Sciatic nerve (tissue), 2 donors: ENCODE measurements at places on chromosomes 5 and 9.

GRCh38 chr5:165631235-165631634 lies 2125.8 kb downstream of the MAT2B start:
- DNase-seq, result no peak

DNA sequence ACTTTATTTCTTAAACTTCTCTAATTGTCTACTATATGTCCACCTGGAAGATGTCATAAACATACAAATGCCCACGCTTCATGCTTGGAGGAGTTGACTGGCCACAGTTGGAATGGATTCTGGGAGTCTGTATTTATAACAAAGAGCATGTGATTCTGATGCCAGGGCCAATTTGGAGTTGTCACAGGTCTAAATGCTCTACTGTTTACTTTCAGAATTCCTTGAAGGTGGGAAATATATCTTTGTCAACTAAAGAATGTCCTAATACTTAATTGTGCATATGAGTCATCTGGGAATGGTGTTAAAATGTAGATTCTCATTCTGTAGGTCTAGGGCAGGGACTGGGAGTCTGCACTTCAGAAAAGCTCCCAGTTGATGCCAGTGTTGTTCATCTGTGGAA lies 196.1 kb downstream of the ANXA1 start:
- DNase-seq, result no peak

GRCh38 chr5:164500856-164501255 lies 995.4 kb downstream of the MAT2B start:
- DNase-seq, result no peak

DNA sequence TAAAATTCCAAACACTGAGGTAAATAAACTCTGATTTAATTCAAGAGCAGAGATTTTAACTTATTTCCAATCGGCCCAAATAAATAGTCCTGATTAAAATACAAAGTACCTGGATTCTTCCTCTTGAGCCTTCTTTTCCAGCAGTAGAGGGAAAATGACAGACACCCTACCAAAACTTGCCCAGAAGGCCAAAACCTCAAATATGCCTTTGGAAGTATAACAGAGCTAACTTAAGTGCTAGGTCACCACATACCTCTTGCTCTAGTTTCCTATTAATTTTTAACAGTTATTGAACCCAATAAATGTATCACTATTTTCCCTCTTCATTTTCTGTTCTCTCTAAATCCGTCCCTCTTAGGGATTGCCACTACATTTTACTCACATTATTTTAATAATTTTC lies 1.4 kb downstream of the BAAT start:
- no peak for DNase-seq

DNA sequence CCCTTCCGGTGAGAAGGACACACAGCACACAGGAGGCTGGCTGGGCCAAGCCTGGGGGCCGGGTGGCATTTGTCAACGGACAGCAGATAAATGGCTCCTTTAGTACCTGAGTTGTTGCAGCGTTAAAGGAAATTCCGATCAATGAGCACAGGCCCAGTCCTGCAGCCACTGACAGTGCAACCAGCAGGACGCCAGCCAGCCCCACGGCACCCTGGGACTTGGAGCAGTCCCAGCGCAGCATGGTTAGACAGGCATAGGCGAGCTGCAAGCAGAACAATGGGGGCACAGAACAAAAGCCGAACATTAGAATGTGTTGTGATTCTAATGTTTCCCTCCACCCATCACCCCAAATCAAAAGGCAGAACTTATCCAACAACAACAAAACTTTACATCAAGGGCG lies 39.3 kb downstream of the PTCH1 start:
- DNase-seq, result no peak

GRCh38 chr5:56159521-56159947 lies 73.6 kb downstream of the ANKRD55 start:
- DNase-seq, result no peak

DNA sequence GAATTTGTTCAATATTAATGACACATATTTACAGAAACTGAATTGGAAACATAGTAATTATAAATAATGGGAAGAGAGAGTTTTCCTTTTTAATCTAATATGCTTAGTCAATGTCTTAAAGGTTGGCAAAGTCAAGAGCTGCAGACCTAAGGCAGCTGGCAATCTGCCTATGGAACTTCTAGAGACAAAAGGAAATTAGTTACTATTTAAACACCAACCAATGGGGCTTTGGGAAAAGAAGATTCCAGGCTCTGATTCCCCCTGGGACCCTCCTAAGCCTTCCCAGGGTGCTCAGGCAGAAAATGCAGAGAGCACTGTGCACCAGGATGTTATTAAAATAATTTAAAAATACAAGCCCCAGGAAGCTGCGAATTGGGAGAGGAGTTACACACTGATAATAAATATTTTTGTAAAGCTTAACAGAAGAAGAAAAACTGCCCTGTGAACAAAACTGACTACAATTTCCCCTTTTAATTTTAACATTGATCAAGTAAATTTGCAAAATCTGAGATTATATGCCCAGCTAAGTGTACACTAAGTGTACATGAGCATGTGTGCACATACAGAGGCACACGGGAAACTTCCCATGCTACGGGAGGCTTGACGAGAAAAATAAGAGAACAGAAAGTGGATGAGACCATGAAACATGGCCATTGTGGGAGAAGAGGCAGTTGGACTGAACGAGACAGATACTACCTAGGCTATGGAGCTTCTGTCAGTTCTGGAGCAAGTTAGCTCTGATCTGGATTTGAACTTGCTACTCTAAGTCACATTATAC lies 77.4 kb upstream of the ADAMTS16 start:
- no peak for DNase-seq

GRCh38 chr5:96718635-96719077 lies 56.5 kb downstream of the CAST start:
- DNase-seq, result peak; percentile 68

GRCh38 chr5:168086746-168087145 lies 204.7 kb upstream of the WWC1 start:
- DNase-seq, result no peak

DNA sequence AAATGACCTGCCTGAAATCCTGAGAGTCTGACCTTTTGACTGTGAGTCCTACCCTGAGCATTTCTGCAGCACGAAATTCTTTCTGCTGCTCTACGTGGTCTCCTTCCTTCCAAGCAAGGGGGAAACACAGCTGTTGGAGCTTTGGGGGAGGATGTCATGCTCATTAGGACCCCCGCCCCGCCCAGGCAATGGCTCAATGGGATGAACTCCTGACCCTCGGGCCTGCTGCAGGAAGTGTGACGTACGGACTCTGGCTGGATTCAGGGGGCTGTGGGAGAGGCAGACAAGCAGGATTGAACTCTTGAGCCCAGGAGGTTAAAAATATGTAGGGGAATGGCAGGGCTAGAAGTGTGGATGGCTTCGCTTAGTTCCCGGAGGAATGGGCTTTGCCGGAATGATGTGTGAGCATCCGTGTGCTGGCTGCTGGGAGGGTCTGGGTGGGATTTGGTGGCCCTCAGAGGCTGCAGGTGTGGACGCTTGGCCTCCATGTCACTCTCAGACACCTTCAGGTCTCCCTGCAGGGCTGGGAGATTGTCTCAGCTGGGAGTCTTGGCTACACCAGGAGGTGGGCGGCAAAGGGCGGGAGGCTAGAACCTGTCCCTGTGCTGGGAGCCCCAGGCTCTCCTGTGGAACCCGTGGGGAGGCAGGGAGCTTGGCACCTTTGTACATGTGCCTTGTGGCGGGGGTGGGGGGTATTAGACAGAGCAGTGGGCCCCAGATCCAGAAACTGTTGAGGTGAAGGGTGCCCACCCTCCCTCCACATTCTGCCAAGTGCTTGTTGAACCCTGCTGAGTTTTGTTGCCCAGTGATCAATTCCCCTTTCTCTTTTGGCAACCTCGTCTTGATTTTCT lies 26.3 kb downstream of the STC2 start:
- no peak for DNase-seq

DNA sequence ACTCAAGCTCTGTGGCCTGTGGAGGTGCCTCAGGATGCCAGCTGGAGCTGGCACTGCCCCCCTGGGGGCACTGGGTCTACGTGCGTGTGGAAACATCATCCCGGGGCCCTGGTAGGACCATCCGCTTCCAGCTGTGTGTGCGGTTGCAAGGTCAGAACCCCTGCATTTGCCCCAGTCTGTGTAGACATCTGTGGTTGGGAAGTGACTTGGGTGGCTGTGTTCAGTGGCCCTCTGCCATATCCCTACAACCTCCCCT lies 12.5 kb downstream of the TMEM8B start:
- DNase-seq, result no peak

DNA sequence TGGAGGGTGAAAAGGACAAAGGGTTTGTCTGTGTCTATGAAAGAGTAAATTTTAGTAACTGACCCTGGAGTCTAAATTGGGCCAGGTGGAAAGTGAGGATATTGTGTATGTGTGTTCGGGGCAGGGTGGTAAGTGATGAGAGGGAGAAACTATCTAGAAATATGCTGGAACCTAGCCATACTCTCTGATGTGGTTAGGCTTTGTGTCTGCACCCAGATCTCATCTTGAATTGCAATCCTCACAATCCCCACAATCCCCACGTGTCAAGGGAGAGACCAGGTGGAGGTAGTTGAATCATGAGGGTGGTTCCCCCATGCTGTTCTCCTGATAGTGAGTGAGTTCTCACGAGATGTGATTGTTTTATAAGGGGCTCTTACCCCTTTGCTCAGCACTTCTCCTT lies 60.6 kb downstream of the COMMD10 start:
- DNase-seq, result no peak

GRCh38 chr9:73079326-73079725 lies 72.3 kb upstream of the ANXA1 start:
- DNase-seq, result no peak

DNA sequence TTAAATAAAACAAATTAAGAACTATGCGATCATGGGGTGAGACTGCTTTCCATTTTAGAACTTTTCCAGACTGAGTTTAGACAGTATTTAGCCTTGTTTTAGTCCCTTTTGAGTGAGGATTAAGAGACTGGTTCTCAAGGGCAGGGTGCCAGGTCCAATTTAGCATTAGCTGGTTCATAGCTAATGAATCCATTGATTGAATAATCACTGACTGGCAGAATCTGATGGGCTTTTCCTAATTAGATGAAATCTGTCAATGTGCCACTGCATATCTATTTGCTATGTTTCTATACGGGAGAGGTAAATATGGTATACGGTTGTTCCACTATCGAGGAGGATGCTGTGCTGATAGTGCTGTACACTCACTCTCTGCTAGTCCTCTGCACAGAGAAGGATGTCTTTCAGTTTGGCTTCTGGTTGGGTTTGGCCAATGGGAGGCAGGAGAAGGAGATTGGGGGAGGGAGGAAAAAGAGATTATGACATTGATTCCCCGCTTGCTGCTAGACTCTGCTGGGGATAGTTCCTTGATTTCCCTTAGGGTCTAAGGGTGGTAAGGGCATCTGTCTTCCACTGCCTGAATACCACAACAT lies 496.6 kb downstream of the CTNND2 start:
- DNase-seq, result no peak

GRCh38 chr5:138182808-138183207 lies 3.9 kb downstream of the KIF20A start:
- DNase-seq, result no peak

GRCh38 chr5:146158255-146158654 lies 24.2 kb downstream of the LARS1 start:
- DNase-seq, result no peak

DNA sequence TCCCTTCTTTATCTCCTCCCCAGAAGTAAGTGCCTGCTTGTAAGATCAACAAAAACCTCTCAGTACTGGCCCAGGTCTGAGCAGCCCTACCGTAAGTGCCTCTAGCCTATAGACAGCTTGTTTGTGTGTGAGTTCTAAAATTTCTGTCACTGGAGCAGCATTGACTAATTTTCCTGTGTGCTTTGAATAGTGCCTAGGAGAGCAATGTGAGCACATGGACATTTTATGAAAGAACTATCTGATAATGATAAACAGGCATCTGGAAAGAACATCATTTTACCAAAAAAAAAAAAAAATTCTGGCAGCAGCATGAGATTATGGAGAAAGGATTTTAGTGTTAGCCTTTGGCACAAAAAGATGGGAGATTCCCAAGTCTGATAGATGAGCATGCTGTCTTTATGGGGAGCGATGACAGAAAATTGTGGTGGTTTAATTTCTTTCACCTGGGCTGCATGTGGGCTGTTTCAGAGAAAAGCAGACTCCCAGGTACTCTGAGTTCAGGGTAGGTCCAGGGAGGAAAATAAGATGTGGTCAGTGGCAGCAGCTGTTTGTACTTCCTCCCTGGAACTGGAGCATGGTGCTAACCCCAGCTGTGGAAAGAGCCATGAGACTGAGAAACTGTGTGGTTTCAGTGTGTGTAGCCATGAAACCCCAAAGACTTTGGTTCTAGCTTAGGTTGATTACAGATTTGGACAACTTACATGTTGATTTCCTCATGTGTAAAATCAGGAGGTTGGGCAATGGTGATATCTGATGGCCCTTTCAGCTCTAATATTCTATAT lies 419.9 kb downstream of the NTRK2 start:
- DNase-seq, result no peak

DNA sequence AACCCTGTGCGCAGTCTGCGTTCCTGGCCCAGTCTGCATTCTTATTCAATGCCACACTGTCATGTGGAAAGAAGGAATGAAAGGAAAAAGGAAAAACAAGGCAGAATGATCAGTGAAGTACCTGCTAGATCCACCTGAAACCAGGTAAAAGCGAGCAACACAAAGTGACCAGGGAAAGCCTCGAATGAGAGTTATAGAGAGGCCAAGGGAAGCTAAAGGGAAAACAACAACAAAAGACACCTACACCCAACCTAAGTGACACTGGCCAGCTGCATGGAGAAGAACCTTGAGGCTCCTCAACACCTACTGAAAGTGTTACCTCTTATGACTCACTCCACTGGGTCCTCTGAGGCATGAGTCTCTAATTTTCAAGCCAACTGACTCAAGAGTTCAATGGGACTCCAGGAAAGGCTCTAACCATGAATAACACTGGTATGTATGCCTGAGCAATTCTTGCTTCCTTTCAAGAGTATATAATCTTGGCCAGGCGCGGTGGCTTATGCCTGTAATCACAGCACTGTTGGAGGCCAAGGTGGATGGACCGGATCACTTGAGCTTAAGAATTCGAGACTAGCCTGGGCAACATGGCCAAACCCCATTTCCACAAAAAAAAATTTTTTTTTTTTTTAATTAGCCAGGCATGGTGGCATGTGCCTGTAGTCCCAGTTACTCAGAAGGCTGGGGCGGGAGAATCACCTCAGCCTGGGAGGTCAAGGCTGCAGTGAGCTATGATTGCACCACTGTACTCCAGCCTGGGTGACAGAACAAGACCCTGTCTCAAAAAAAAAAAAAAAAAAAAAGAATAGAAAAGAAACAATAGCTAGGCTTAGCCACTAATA lies 29.0 kb downstream of the MTMR12 start:
- DNase-seq, result no peak

GRCh38 chr9:16213781-16214515 lies 656.5 kb downstream of the BNC2 start:
- peak; percentile 73 for DNase-seq

DNA sequence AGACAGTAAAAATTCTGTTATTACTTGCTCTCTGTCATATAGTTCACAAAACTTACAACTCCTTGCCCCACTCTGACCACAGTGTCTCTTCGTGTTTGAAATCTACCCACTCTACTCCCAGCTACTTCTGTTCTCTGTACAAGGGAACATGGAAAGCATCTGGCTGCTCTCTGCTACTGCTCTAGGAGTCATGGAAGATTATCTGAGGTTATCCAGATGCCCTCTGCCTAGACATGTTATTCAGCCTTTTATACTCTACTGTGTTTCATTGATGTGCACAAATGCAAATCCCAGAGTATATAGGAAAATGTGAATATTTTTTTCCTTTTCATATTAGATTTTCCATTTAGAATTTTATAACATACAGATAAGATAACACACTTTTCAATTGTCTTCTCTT lies 1525.6 kb downstream of the MAT2B start:
- DNase-seq, result no peak
